GM23338 (cell line): ENCODE measurements at places on chromosomes 6 and 20. TPM values are rescaled to one million over a fixed set of nuclear protein-coding genes. Genes with fewer than 3 reads are reported as not detected.

GRCh38 chr6:37871616-37872372, 52.3 kb downstream of the ZFAND3 start:
- no peaks in the 10 kb centered on the region for H3K36me3 ChIP-seq
- DNase-seq, result peak; percentile 39
- peaks cover 41% of the 10 kb centered on the region for H3K4me1 ChIP-seq
- no peaks in the 10 kb centered on the region for H3K27me3 ChIP-seq
- H3K27ac ChIP-seq, result no peak overlapping the region
- no peak overlapping the region for H3K4me3 ChIP-seq

GRCh38 chr6:71012866-71013469, 56.1 kb upstream of the B3GAT2 start:
- DNase-seq, result peak; percentile 82
- no peaks in the 10 kb centered on the region for H3K27me3 ChIP-seq
- no peaks in the 10 kb centered on the region for H3K36me3 ChIP-seq

DNA sequence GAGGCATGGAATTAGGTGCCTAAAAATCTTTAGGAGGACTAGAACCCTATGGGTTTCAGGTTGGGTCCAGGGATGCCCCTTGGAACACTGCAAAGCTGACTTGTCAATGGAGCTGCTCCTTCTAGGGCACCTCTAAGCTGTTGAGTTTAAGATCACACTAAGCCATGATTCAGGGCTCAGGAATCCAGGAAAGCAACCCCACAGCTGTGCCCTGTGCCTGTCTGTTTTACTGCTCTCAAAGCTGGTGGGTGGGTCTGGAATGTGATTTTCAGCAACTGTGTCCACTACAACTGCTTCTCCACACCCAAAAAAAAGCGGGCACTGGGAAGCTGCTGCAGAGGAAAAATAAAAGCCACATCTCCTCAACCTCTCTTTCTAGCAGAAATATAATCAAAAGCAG, 310.4 kb upstream of the MOCS1 start:
- H3K36me3 ChIP-seq, result no peaks in the 10 kb centered on the region
- H3K4me1 ChIP-seq, result no peaks in the 10 kb centered on the region
- DNase-seq, result no peak
- H3K4me3 ChIP-seq, result no peak overlapping the region
- H3K27me3 ChIP-seq, result no peaks in the 10 kb centered on the region

DNA sequence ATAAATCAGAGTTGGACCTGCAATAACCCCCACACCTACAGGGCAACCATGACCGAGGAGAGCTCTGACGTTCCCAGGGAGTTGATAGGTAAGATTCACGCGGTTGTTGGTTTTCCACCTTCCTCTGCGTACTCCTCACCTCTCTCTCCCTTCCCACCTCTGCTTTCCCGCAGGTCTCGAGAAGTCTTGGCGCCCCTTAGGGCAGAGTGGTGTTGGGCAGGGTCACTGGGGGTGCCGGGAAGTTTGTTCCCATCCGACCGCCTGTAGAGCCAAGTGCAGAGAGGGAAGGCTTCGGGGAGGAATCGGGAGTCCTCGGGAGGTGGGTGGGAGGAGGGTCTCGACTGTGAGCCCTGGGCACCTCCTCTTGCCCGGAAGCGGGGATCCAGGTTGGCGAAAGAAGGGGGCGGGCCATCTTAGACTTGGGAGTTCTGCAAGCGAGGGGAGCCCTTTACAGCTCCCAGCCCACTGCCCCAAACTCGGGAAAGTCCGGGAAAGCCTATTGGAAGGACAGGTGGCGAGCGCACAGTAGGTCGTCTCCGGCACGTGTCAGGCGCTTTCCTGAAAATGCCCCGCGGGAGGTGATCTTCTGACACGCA, 672 bp downstream of the CARMIL1 start:
- H3K4me1 ChIP-seq, result peaks cover 28% of the 10 kb centered on the region
- H3K27ac ChIP-seq, result peak overlapping the region; percentile 93
- no peaks in the 10 kb centered on the region for H3K36me3 ChIP-seq
- H3K27me3 ChIP-seq, result no peaks in the 10 kb centered on the region
- H3K4me3 ChIP-seq, result peak overlapping the region; percentile 92

DNA sequence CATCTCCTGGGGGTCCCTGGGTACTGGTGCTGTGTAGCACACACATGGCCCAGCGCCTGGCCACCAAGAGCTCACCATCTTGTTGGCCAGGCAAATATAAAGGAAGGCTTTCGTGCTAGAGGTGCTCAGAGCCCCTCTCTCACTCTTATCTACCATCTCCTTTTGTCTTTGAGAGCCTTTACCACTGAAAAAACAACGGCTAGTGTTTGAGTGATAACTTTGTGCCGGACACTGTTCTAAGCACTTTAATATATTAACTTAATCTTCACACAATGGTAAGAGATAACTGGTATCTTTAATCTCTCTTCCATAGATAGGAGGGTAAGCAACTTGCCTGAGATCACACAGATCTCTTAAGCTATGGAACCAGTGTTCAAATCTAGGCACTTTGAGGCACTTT, 21.5 kb upstream of the ARHGAP18 start:
- H3K27me3 ChIP-seq, result no peaks in the 10 kb centered on the region
- H3K27ac ChIP-seq, result no peak overlapping the region
- H3K4me1 ChIP-seq, result peaks cover 9% of the 10 kb centered on the region
- H3K36me3 ChIP-seq, result no peaks in the 10 kb centered on the region
- DNase-seq, result no peak

DNA sequence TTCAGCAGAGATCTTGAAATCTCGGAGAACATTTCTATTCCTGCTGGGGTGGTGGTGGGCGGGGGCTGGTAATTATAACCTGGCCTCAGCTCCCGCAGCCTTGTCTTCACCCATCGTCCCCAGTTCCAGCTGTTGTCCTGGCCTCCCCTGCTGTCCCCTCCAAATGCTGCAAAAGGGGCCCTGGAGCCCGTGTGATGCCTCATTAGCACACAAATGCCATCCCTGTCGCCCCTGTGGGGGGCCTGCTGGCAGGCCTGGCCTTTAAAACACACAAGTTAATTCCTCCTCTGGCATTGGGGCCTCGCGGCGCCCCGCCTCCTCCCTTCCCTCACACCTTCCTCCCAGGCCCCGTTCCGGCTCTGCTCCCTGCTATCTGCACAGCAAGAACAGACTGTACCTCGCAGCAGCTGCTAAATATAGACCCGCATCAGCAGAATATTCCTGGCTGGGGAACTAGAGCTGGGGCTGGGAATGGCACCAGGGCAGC, 85.7 kb downstream of the CDH22 start:
- H3K4me1 ChIP-seq, result peaks cover 43% of the 10 kb centered on the region
- no peaks in the 10 kb centered on the region for H3K36me3 ChIP-seq
- no peaks in the 10 kb centered on the region for H3K27me3 ChIP-seq
- DNase-seq, result peak; percentile 68

GRCh38 chr20:5434116-5434515, 117.4 kb upstream of the PROKR2 start:
- no peak overlapping the region for H3K27ac ChIP-seq
- H3K4me1 ChIP-seq, result no peaks in the 10 kb centered on the region
- H3K27me3 ChIP-seq, result no peaks in the 10 kb centered on the region
- no peaks in the 10 kb centered on the region for H3K36me3 ChIP-seq

Gene HLA-DOA
- total RNA-seq, result 30.5 and 34.2 TPM in 2 replicates

Gene RSPH4A
- total RNA-seq, result 0.08 and 0.52 TPM in 2 replicates

Gene TMEM170B
- 6.9 and 8.6 TPM in 2 replicates for total RNA-seq

Gene RIPK1
- 16.7 and 19.4 TPM in 2 replicates for total RNA-seq

Gene UBD
- total RNA-seq, result not detected in 2 replicates

Gene SIRPA
- 2.9 and 4.2 TPM in 2 replicates for total RNA-seq

Gene SIRPB2
- not detected in 2 replicates for total RNA-seq

Gene CST1
- 1.8 and 2.7 TPM in 2 replicates for total RNA-seq

Gene CDH22
- total RNA-seq, result 0.10 and 0.31 TPM in 2 replicates
